ENCODE measurements at places on chromosomes 4 and X.

- DNase-seq = no peak
Measured at GRCh38 chrX:69307756-69308155, 142.5 kb upstream of the PJA1 start.

DNA sequence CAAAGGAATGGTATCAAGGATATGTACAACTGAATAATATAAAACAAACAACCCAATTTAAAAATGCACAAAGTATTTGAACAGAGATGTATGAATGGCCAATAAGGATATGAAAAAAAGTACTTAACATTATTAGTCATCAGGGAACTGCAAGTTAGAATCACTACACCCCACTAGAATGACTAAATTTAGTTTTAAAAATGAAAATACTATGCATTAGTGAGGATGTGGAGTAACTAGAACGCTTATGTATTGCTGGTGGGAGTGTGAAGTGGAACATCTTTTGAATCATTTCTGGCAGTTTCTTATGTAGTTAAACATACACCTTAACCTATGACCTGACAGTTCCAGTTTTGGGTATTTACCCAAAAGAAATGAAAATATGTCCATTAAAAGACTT is 13.0 kb upstream of the SLC16A2 start:
- no peak for DNase-seq

GRCh38 chr4:8648816-8649630 is 56.5 kb downstream of the CPZ start:
- no peak for DNase-seq

GRCh38 chr4:101065346-101065745 is 282.0 kb downstream of the PPP3CA start:
- DNase-seq = no peak

DNA sequence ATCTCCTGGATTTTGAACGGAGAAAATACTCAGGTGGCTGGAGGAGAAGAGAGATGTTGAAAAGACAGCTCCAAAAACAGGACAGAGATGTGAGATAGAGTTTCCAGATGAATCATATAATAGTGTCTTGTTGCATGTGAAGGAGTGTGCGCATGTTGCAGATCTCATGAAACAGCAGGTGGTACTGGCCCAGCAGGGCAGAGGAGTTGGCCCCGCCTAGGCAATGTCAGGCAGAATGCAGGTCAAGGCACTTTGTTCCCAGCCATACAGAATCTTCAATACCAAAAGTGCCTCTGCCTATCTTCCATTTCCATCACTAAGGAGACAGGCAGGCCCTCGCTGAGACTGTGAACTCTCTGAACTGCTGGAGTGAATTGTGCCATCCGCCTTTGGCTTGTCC is 63.9 kb upstream of the FAT1 start:
- DNase-seq = no peak

GRCh38 chrX:139475432-139475831 is 55.1 kb upstream of the F9 start:
- no peak for DNase-seq

GRCh38 chr4:2332201-2332975 is 70.5 kb upstream of the MXD4 start:
- no peak for DNase-seq

DNA sequence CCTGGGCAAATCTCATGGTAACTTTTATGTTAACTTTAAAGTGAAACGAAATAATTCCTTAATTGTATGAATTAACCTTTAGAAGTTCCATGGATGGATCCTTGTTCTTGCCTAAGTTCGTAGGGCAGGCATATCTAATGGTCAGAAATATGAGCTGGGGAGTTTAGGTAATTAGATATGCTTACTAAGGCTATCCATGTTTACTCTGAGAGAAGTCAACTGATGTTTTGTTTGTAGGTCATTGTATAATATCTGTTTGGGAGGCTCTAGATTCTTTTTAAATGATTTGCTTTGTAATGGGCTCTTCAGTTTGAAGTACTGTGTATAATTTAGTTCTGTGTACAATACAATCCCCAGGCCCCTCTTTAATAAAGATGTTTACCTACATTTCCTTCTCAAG is 117.0 kb downstream of the DCK start:
- DNase-seq = no peak

- no peak for DNase-seq
Measured at GRCh38 chrX:118504581-118504980, 9.0 kb downstream of the DOCK11 start.

GRCh38 chr4:121900132-121900983 is 30.1 kb upstream of the BBS7 start:
- DNase-seq = no peak

- DNase-seq = no peak
Measured at GRCh38 chr4:127251423-127251822, 381.3 kb upstream of the INTU start.

- DNase-seq = no peak
Measured at GRCh38 chr4:102580463-102580842, 79.3 kb downstream of the NFKB1 start.

GRCh38 chrX:24245202-24245601 is 68.7 kb downstream of the SUPT20HL2 start:
- no peak for DNase-seq

- DNase-seq = no peak
Measured at GRCh38 chr4:22869235-22869634, 176.5 kb downstream of the GBA3 start.

GRCh38 chr4:78588894-78589545 is 37.5 kb downstream of the ANXA3 start:
- no peak for DNase-seq

DNA sequence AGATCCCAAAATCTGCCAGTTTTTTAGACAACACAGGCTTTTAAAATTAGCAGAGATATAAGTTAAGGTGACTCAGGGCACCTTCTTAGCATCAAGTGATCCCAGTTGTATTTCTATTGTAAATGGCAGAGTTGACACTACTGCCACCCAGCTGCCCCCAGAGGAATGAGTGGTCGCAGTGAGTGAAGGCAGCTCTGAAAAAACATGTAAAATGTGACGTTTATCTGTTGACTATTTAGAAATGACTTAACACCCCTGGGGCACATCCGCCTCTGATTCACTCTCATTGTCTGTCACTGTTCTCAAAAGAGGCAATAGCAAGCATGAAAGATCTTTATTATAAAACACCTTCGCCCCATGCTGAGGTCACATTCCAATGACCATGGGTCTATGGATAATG is 592.4 kb downstream of the ACTRT1 start:
- no peak for DNase-seq

DNA sequence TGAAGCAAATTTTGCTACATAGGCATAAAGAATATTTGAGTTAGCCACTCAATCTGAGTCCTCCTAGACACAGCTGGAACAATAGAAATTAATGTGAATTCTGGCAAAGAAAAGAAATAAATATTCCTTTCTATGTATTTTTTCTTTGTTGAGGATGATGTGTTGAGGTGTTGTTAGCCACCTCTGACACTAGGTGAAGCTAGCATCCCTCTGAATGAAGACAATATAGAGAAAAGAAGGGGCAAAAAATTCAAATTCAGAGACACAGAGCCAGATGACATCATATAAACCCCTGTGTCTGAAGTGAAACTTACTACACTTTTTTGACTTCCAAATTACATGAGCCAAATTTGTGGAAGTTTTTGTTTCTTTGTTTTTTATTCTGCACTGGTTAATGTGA is 34.6 kb upstream of the TMPRSS11D start:
- no peak for DNase-seq

DNA sequence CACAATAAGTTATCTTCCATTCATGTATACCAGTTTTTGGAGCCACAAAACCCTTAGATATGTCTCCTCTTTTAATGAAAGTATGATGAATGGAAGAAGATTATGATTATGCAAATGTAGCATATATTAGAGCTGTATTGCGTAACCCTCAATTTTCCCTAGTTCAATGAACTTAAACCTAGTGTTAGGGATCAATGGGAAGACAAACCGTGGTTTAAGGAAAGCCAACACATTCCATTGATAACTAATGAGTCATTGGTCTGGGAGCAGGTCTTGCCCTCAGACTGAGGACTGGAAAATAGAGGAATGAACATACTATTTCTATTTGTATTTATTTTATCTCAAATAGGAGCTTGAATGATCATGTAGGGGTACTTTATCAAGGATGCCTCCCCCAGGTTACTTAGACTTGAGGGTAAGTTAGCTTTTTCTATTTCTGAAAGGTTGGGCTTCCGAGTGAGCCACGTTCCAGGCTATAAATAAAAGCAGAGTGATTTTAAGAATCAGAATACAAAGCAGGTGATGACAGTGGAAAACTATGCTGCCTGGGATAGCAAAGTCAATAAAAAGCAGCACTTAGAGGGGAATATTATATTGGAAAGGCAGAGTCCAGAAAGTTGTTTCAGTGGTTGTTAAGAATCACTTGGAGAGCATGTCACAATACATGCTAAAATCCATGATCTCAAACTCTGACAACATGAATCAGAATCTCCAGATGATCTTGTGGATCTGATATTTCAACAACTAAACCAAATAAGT is 356.0 kb downstream of the ADAM29 start:
- DNase-seq = no peak

DNA sequence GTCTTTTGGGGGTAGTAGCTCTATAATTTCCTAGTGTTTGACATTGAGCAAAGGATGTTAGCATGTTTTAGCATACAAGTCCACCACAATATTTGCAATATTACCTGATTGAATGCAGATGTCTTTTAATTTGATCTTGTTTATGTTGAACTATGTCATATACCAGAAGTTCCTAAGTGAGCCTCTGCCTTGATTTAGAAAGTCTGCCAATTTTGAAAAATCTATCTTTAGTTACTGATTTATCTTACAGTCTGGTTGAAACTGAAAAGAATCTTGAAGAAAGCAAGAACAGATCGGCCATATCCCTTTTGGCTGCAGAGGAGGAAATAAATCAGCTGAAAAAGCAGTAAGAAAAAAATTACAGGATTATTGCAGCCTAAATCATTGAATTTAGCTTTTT is 18.5 kb downstream of the SPATA18 start:
- DNase-seq = no peak

- DNase-seq = no peak
Measured at GRCh38 chrX:134865682-134866255, 125.0 kb upstream of the SMIM10 start.

GRCh38 chrX:103396186-103396585 is 19.8 kb downstream of the BEX3 start:
- DNase-seq = no peak

GRCh38 chr4:10437735-10438134 is 19.5 kb downstream of the ZNF518B start:
- no peak for DNase-seq

GRCh38 chr4:79177388-79177787 is 148.5 kb downstream of the NAA11 start:
- DNase-seq = no peak

All from NCI-H1048 (cell line).